ENCODE measurements at places on chromosomes 1 and 21. TPM values are rescaled to one million over a fixed set of nuclear protein-coding genes. Genes with fewer than 3 reads are reported as not detected.

DNA sequence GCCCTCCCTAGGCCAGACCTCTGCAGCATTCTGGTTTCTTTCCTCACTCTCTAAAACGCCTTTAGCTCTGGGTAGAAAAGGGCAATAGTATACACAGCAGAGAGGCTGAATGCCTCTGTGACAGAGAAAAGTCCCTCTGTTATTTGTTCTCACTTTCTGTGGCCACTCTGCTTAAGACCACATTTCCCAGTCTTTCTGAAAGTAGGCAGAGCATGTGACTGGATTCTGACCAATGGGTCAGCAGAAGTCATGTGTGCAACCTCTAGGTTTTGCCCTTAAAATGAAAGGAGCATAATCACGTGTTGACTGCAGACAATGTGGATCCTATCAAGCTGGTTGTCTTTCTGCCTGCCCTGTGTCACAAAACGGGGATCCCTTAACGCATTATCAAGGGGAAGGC lies 79.7 kb upstream of the MARK1 start:
- no peak for DNase-seq

Gene SGIP1
- 2.1 TPM for total RNA-seq

DNA sequence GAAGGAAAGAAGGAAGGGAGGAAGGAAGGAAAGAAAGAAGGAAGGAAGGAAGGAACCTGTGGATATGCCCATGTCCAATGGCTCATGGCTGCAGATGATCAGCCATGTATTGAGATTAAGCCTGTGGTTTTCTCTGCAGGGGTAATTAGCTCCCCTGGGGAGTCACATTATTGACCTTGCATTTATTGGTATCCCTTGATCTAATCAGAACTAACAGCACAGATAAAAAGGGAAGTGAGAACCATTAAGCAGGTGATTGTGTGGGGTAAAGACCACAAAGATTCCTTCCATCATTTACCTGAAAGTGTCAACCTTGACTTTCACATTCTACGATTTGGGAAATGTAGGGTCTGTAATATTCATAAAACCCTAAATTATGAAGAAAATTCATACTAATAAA lies 390.7 kb downstream of the BRINP2 start:
- DNase-seq, result no peak

GRCh38 chr1:223707256-223708000 lies 4.9 kb upstream of the CAPN2 start:
- DNase-seq, result peak; percentile 99

Gene LRRC41
- 131 TPM for total RNA-seq

Gene KCNE2
- total RNA-seq, result not detected

Measured in GM23248 (cell line).